Posterior vena cava (tissue), 2 donors: ENCODE measurements at places on chromosomes 16 and 17. TPM values are rescaled to one million over a fixed set of nuclear protein-coding genes. Genes with fewer than 3 reads are reported as not detected.

- no peak for DNase-seq
These were observed 35.4 kb downstream of the KCNJ16 start for GRCh38 chr17:70110443-70110880.

GRCh38 chr17:17063546-17064122 is 21.4 kb downstream of the MPRIP start:
- peak; percentile 91 for DNase-seq

- peak; percentile 97 for DNase-seq
These were observed at the start of gene NUP88 for GRCh38 chr17:5419356-5419958. Gene NUP88, minus strand, starts transcription at chr17:5419662. Its CDS starts 12 bp downstream, at chr17:5419650.

DNA sequence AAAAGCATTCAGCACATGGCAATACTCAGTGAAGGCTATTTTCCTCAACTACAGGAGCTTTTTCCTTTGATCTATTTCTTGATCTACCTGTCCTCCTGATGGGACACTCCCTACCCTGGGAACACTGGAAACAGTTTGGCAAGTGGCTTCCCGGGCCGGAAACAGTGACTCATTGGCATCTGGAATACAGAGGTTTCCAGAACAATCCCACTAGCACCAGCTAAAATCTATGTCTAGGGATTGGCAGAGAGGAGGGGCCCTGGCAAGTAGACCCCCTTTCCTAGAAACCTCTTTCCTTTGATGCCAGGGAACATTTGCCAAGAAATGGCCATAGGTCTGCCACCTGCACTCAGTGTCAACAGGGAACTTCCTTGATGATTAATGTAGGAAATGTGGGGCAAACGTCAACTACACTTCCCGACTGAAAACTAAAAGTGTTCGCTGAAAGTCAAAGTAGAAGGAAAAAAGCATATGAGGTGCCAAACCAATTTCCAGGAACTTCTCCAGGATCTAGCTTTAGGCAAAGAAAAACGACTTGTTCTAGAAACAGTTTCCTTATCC is 30.4 kb upstream of the FBXW10B start:
- peak; percentile 84 for DNase-seq

DNA sequence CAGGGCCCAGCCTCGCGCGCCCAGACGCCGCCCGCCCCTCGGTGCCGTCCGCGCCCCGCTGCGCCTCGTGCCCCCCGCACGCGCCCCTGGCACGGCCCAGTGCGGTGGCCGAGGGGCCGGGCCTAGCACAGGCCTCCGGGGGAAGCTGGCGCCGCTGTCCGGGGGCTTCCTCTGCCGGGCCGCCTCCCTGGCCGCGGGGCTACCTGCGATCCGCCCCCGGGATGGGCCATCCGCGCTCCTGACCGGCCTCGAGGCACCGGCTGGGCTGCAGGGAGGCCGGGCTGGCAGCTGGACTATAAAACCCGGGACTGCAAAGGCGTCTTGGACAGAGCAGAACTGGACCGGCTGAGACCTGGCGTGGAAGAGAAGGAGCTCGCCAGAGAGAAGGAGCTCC is 783 bp downstream of the BHLHA9 start:
- DNase-seq = no peak

- DNase-seq = no peak
These were observed 81.3 kb downstream of the CDYL2 start for GRCh38 chr16:80723091-80723490.

GRCh38 chr17:8189041-8189710 is 804 bp downstream of the BORCS6 start:
- DNase-seq = peak; percentile 85

DNA sequence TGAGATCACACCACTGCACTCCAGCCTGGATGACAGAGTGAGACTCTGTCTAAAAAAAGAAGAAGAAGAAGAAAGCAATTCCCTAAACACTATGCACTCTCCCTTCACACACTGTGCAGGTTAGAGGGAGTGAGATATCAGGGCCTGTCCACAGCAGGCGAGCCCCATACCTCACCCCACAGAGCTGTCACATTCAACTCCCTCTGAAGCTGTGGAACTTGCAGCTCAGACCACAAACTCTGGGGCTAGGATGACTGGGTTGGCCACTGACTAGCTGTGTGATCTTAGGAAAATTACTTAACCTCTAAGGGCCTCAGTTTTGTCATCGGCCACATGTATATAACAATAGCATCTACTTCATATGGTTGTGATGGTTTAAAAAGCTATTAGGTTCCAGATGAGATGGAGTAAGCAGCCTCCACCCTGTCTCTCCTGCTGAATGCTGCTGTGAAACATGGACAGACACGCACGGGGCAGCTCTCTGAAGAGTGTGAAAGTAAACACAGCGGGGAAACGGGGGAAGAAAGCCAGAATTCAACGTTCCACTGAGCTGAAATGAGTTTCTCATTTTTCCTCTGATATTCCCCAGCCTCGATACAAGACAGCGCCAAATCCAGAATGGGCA is 13.6 kb upstream of the PYY start:
- DNase-seq = peak; percentile 31

- DNase-seq = no peak
These were observed 143.9 kb upstream of the SHISA6 start for GRCh38 chr17:11097121-11097520.

DNA sequence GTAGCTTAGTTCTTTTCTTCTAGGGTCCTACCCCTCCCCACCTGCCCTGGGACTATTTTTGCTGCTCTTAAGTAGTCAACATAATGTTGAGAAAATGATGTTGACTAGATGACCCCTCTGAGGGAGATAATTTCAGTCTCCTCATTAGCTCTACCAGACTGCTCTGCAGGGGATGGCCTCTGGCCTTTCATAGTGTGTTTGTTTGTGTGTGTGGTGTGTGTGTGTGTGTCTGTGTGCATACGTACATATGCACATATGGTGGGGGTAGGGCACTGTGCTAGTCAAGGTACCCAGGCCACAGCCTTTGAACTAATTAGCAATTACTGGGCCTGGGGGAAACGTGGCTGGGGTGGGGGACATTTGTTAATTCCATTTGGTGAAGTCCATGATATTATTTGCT is 254.0 kb downstream of the SHISA9 start:
- no peak for DNase-seq

DNA sequence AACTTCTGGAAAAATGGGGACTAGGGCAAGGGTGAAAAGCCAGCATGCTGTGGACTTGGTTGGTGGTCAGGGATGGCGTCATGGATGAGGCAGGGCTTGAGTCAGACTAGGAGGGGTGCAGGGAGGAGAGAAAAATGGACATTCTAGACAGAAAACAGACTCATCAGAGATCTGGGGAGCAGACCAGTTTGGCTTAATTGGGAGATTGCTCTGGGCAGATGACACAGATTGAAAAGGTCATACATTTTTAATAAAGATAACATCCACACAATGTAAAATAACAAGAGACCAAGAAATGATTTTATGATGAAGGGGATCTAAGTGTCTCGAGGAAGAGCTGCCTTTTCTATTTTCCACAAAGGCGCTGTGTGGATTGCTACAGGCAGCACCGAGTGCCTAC is 326.3 kb downstream of the XYLT1 start:
- no peak for DNase-seq

DNA sequence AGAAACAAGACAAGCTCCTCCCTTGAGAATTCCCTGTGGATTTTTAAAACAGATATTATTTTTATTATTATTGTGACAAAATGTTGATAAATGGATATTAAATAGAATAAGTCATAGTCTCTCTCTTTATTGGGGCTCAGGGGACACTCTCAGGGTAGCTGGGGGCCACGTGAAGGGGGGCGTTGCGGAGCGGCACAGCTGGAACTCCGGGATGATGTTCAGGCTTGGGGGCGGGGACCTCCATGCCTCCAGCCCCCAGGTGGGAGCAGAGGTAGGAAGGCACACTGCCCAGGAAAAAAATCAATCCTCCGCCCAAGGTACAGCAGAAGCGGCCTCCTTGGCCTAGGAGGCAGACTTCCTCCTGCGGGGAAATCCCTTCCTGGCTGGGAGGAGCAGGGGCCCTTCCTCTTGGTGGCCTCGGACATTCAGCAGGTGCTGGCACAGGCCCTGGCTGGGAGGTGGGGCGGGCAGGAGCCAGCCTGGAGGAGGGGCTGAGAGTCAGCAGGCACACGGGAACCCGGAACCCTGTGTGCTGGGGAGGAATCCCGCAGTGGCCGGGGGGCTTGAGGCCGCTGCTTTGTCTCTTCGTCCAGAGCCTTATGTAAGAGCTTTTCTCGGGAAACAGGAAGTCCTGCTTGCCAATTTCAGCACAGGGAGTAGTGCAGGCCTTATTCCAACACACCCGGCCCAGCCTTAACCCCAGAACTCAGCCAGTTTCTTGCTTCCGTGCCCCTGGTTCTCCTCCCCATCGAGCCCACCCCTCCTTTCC is 591 bp upstream of the TNFSF13 start:
- peak; percentile 92 for DNase-seq

DNA sequence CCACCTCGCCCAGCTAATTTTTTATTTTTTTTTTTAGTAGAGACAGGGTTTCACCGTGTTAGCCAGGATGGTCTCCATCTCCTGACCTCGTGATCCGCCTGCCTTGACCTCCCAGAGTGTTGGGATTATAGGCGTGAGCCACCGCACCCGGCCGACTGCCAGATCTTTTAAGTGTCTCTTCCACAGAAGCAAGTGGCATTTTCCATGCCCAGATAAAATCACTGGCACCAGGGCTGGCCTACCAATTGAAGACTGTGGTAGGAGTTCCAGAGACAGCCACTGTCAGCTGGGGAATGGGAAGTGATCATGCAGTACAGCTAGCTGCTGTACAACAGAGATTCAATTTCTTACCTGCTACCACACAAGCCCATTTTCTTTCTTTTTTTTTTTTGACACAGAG is 17.9 kb downstream of the CNP start:
- DNase-seq = no peak

- DNase-seq = no peak
These were observed 9.8 kb upstream of the IL17C start for GRCh38 chr16:88628512-88628974.

DNA sequence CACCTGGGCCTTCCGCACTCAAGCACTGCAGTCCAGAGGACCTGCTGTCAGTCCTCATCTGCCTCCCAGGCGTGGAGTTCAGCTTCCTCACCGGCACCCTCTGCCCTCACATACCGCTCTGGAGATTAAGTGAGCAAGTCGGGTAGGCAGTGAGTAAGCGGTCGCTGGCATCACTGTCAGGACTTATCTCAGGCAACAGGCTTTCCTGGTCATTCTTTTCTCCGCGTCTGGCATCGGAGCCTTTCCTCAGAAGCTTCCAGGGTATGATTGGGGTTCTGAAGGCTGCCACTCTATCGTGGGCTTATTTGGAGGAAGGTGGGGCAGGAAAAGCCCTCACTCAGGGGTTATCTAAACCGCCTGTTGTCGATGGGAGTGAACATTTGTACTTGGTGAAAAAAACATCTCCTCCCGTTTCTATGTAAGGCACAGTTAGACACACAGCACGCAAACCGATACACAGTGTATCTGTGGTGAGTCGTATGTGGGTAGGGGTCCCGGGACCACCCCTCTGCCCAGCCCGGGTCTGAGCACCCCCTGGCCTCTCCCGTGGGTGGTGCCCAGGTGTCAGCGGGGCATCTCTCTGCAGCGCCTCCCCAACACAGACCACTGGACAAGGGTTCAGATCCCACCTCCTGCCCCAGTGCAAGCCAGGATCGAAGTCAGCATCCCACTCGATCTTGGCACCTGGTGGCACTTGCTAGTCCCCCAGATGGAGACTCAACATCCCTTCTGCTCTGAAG is 92.5 kb upstream of the PLCG2 start:
- no peak for DNase-seq

- no peak for DNase-seq
These were observed 30.8 kb upstream of the CBLN1 start for GRCh38 chr16:49312389-49312985.

- DNase-seq = no peak
These were observed 10.9 kb downstream of the LDAF1 start for GRCh38 chr16:21169249-21169981.

- peak; percentile 56 for DNase-seq
These were observed 9.9 kb upstream of the ADGRG1 start for GRCh38 chr16:57618296-57619132.

GRCh38 chr16:17160285-17160853 is 310.4 kb downstream of the XYLT1 start:
- DNase-seq = no peak

- no peak for DNase-seq
These were observed 2.1 kb downstream of the ITGAL start for GRCh38 chr16:30474684-30475083.

DNA sequence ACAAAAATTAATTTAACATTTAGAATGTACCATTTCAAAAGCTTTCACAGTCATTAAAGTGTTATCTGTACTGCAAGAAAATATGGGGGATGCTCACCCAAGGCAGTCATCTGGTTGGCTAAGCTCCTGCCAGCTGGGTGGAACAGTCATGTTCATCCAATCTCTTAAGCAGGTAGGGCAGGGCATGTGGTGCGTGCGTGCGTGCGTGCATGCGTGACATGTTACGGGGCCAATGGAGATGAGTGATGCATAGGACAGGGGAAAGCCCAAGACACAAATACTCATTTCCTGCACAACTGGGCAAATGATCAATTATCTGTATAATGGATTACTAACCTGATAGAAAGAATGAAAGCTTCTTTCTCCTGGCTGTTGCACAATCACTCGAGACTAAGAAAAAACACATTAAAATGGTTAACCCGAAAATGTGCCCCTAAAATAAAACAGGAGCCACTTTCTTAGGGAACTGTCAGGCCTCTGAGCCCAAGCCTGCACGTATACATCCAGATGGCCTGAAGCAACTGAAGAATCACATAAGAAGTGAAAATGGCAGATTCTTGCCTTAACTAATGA is 104.4 kb downstream of the MYO1D start:
- DNase-seq = no peak

DNA sequence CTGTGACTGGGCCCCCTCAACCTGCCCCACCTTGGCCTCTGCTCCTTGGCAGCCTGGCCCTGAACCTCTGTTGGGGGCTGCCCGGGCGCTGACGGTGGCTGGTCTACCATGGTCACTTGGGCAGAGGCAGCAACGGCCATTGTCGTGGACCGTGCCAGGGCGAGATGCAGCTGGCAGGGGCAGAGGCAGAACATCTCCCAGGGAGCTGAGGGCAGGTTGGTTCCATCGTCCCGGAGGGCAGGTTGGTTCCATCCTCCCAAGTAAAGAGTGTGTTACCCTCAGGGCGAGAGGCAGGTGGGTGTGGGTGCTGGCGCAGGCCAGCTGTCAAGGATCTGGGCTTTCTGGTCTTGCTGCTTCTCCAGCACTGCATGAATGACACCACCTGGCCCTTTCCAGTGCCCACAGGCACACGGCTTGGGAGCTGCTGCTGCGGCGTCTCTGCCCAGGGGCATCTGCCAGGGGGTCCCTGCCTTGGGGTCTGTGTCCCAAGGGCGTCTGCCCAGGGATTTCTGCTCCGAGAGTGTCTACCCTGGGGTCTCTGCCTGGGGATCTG is 12.0 kb downstream of the ACSF3 start:
- DNase-seq = peak; percentile 66

The TRPV2 gene
- total RNA-seq = 40.8 TPM

The CA10 gene
- total RNA-seq = not detected

The USH1G gene
- not detected for total RNA-seq

The PLCD3 gene
- 69.3 TPM for total RNA-seq

The MYH13 gene
- total RNA-seq = not detected

The SPATA22 gene
- 0.28 TPM for total RNA-seq

The EVI2A gene
- total RNA-seq = 11.2 TPM

The SLFN13 gene
- total RNA-seq = 17.9 TPM

The DHRS7C gene
- not detected for total RNA-seq

The RAMP2 gene
- 56.8 TPM for total RNA-seq

The ZG16B gene
- not detected for total RNA-seq

The TEKT1 gene
- total RNA-seq = not detected
